ENCODE measurements at places on chromosomes 3 and 15.

DNA sequence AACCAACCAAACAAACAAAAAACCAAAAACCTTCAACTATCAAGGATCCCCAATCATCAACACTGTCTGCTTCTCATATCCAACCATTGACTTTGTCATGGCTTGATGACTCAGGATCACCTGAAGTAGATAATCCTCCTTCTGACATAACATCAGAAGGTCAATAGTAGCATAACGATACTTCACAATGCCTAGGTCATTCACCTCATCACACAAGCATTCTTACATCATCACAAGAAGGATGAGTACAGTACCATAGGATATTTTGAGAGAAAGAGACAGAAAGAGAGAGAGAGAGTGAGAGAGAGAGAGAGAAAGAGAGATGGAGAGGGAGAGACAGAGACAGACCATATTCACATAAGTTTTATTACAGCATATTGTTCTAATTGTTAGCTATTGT lies 42.1 kb downstream of the SPATA16 start:
- no peak for DNase-seq

- no peak for DNase-seq
These were observed 27.3 kb downstream of the CYP11A1 start for GRCh38 chr15:74340150-74340549.

GRCh38 chr15:56243163-56244037 lies at the start of gene RFX7:
Gene RFX7, minus strand, starts transcription at chr15:56243879. Its CDS starts 594 bp downstream, at chr15:56243285.
- DNase-seq: peak; percentile 49

- DNase-seq: no peak
These were observed 21.6 kb upstream of the PSTPIP1 start for GRCh38 chr15:76973362-76973743.

DNA sequence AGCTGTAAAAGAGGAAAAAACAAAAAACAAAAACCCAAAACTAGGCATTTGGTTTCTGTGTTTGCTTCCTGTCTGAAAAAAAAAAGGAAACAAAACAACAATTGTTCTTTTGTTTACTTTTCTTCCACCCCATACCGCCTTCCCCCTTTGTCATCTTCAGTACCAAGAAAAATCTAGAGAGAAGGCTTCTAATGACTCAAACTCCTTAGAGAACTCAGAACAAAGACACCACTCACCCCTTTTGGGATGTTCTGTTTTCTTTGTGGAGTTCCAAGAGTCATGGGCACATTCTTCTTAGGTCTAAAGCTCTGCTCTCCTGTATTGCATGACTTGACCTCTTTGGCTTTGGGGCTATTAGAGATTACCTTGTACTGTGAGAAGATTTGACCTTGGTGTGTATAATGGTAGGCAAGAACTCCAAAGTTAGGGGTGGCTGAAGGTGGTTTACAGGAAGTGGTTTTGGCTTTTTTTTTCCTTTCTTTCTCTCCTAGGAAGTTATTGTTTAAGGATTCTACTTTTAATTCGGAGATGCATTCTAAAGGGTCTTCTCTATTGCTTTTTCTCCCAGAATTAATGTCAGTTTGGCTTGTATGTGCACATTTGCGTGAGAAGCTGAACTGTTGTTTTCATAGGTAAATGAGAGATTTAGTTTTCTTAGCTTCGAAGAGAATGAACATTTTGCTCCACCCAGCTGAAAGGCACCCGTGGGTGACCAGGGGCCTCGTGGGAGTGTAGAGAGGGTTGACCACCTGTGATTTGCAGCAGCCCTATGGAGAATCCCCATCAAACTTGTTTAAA lies 39.5 kb upstream of the ZBTB20 start:
- no peak for DNase-seq
